ENCODE measurements at places on chromosomes 11 and 22.

- no peak for DNase-seq
Measured at GRCh38 chr11:35500744-35501143, 24.7 kb downstream of the PAMR1 start.

GRCh38 chr11:133560472-133560855, 28.2 kb upstream of the OPCML start:
- DNase-seq: no peak

DNA sequence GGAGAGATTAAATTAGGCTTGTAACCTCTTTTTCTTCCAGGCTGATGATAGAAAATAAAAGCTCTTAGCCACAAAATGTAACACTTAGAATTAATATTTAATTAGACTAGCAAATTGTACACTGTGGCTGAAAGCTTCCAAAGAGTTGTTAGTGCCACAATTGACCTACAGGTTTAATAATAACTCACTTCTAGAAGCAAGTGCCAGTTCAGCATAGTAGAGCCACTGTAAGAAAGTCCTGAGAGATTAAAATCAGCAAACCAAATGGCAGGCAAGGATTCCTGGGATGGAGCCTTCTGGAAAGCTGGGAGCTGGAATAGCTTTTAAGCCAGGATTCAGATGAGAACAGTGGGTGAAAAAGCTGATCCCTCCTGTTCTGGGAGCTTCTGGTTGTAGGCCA, 131.0 kb downstream of the ELP4 start:
- DNase-seq: peak; percentile 86

- no peak for DNase-seq
Measured at GRCh38 chr22:30932661-30933060, 35.9 kb downstream of the MORC2 start.

GRCh38 chr22:24564376-24565058, 8.7 kb downstream of the SNRPD3 start:
- no peak for DNase-seq

- DNase-seq: no peak
Measured at GRCh38 chr22:38974826-38975175, 7.3 kb upstream of the APOBEC3B start.

- DNase-seq: no peak
Measured at GRCh38 chr11:125942771-125943428, 2.9 kb upstream of the VSIG10L2 start.

GRCh38 chr11:131253142-131253655, 117.2 kb upstream of the NTM start:
- DNase-seq: no peak

GRCh38 chr22:37314315-37315074, 32.2 kb downstream of the CYTH4 start:
- DNase-seq: no peak

- no peak for DNase-seq
Measured at GRCh38 chr11:127592371-127592770, 591.8 kb upstream of the KIRREL3 start.

DNA sequence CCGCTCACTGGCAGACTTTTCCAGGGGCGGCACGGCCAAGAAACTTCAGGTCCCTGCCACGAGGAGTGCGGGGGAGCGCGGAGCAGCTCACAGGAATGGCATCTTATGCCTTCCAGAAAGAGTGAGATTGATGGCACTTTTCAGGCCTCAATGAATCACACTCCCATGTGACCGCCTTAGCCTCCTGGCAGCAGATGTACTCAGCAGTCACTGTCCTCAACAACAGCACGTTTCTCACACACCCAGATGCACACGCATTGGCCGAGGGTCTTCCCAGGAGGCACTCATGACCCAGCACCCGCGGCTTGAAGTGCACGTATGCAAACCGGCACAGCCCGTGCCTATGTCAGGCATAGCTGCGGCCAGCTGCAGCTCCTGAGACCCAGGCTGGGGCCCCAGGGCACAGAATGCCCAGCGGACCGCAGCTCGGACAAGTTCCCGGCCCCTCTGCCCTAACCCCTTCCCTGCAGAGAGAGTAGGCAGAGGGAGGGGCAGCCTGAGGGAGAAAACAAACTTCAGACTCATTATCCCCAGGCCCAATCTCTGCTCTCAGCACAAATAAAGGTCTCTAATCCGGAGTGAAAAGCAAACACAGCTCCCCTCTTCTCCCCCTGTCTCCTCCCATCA, 48.3 kb downstream of the RPUSD4 start:
- DNase-seq: peak; percentile 72

- DNase-seq: no peak
Measured at GRCh38 chr11:132742929-132743328, 789.4 kb downstream of the OPCML start.

- DNase-seq: no peak
Measured at GRCh38 chr11:2853997-2854560, 31.5 kb downstream of the CDKN1C start.

GRCh38 chr11:92967867-92968266, 1.6 kb upstream of the MTNR1B start:
- no peak for DNase-seq
